ENCODE measurements at places on chromosomes 3 and 15. TPM values are rescaled to one million over a fixed set of nuclear protein-coding genes. Genes with fewer than 3 reads are reported as not detected.

The NLGN1 gene
- 0.92 TPM for total RNA-seq

The SLC12A8 gene
- 33.5 TPM for total RNA-seq

The SCAANT1 gene
- not detected for total RNA-seq

The ISLR2 gene
- total RNA-seq, result 0.60 TPM

The SLC9C1 gene
- total RNA-seq, result 0.30 TPM

Measured in smooth muscle cell of the umbilical artery (primary cell).